ENCODE measurements at places on chromosomes 2 and 18. TPM values are rescaled to one million over a fixed set of nuclear protein-coding genes. Genes with fewer than 3 reads are reported as not detected.

GRCh38 chr2:6971502-6971901, 54.3 kb downstream of the RNF144A start:
- no peaks in the 10 kb centered on the region for H3K4me1 ChIP-seq
- DNase-seq, result no peak
- no peak overlapping the region for H3K27ac ChIP-seq

GRCh38 chr2:54077088-54077900, 38.1 kb upstream of the ACYP2 start:
- no peaks in the 10 kb centered on the region for H3K27me3 ChIP-seq
- H3K27ac ChIP-seq, result no peak overlapping the region
- H3K4me1 ChIP-seq, result peaks cover 17% of the 10 kb centered on the region
- no peak overlapping the region for H3K4me3 ChIP-seq

KLHL41 gene
- not detected for total RNA-seq

DNA sequence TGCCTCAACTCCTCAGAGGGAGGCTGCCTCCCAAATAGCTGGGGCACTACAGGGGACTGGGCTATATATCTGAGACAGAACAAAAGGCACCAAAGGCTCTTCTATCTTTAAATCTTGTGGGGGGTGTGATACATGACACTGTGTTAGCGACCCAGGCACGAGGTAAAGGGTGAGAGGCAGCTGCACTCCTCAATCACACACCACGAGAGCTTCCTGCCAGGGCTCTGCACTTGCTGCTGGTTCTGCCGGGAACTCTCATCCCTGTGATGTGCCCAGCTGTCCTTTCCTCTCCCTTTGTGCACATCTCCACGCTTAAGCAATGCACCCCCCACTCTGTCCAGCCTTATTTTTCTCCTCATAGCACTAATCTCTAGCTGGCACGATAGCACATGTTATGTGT, 32.4 kb downstream of the NPC1 start:
- DNase-seq, result no peak
- no peaks in the 10 kb centered on the region for H3K4me1 ChIP-seq
- no peak overlapping the region for H3K27ac ChIP-seq
- peaks cover 75% of the 10 kb centered on the region for H3K36me3 ChIP-seq

DNA sequence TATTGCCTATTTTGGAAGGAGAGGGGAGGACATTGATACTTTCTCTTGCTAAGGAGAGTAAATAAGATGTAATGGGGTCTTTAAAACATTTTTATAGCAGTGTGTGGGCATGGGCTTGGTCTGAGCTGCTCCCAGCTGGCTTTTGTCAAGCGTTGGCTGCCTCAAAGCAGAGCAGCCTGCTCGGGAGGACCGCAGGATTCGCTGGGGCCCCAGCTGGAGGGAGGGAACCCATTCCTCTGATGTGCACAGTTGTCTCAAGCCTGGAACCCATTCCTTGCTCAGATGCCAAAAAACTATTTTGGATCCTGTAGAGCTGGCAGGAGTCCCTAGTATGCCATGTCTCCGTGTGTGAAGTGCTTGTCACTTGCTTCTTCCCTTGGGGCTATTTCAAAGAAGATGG, 59.4 kb upstream of the RMDN2 start:
- no peaks in the 10 kb centered on the region for H3K27me3 ChIP-seq
- no peaks in the 10 kb centered on the region for H3K4me1 ChIP-seq
- H3K27ac ChIP-seq, result no peak overlapping the region
- no peak for DNase-seq
- H3K36me3 ChIP-seq, result no peaks in the 10 kb centered on the region
- H3K4me3 ChIP-seq, result no peak overlapping the region

- H3K27me3 ChIP-seq, result no peaks in the 10 kb centered on the region
- H3K4me1 ChIP-seq, result peaks cover 40% of the 10 kb centered on the region
- no peaks in the 10 kb centered on the region for H3K36me3 ChIP-seq
- H3K4me3 ChIP-seq, result no peak overlapping the region
Observed at GRCh38 chr2:191851158-191851557, 4.3 kb upstream of the CAVIN2 start.

- peaks cover 53% of the 10 kb centered on the region for H3K36me3 ChIP-seq
- H3K27me3 ChIP-seq, result no peaks in the 10 kb centered on the region
- peak overlapping the region; percentile 11 for H3K4me3 ChIP-seq
Observed at GRCh38 chr2:201150454-201151020, 32.4 kb upstream of the CASP10 start.

- DNase-seq, result no peak
- H3K27ac ChIP-seq, result no peak overlapping the region
- no peaks in the 10 kb centered on the region for H3K4me1 ChIP-seq
- H3K27me3 ChIP-seq, result 0 out of 2 replicates have a peak, but pooled peaks cover 3% of the 10 kb centered on the region
Observed at GRCh38 chr2:72843301-72843700, 17.5 kb upstream of the EXOC6B start.

- H3K27me3 ChIP-seq, result no peaks in the 10 kb centered on the region
- no peaks in the 10 kb centered on the region for H3K36me3 ChIP-seq
- no peak overlapping the region for H3K4me3 ChIP-seq
- peak overlapping the region; percentile 45 for H3K27ac ChIP-seq
- DNase-seq, result peak; percentile 45
- H3K4me1 ChIP-seq, result peaks cover 27% of the 10 kb centered on the region
Observed at GRCh38 chr2:41922177-41922576, 125.6 kb upstream of the PKDCC start.

GRCh38 chr2:45616658-45617411, 5.8 kb upstream of the SRBD1 start:
- H3K4me1 ChIP-seq, result peaks cover 20% of the 10 kb centered on the region
- no peaks in the 10 kb centered on the region for H3K36me3 ChIP-seq
- DNase-seq, result peak; percentile 69
- H3K27ac ChIP-seq, result peak overlapping the region; percentile 26
- no peaks in the 10 kb centered on the region for H3K27me3 ChIP-seq
- no peak overlapping the region for H3K4me3 ChIP-seq

GRCh38 chr2:85355521-85355920, 952 bp downstream of the ELMOD3 start:
- H3K27ac ChIP-seq, result no peak overlapping the region
- no peak for DNase-seq
- peak overlapping the region; percentile 54 for H3K4me3 ChIP-seq
- peaks cover 45% of the 10 kb centered on the region for H3K36me3 ChIP-seq
- H3K27me3 ChIP-seq, result no peaks in the 10 kb centered on the region

- H3K27ac ChIP-seq, result no peak overlapping the region
- H3K4me3 ChIP-seq, result no peak overlapping the region
- no peaks in the 10 kb centered on the region for H3K36me3 ChIP-seq
- peaks cover 10% of the 10 kb centered on the region for H3K27me3 ChIP-seq
Observed at GRCh38 chr2:44929159-44929734, 12.3 kb upstream of the SIX3 start.

LRRC30 gene
- not detected for total RNA-seq

DNA sequence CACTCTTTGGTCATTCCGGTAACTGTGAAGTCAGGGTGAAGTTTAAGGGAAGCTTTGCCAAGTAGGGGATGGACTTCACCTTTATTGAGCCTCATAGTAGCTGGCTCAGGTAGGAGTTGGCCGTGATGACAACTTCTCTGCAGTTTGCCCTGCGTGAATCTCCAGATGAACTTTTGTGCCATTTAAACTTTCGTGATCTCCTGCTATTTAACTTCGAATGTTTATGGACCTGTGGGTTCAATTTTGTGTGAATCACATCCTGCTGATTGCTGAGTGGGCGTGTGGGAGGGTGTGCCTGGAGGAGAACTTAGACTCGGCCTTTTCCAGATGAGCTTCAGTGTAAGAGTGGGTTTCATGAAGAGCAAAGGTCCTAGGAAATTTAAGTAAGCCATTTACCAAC, 4.2 kb downstream of the UGT1A1 start:
- H3K4me3 ChIP-seq, result no peak overlapping the region
- no peak overlapping the region for H3K27ac ChIP-seq
- peaks cover 13% of the 10 kb centered on the region for H3K4me1 ChIP-seq
- no peak for DNase-seq
- H3K27me3 ChIP-seq, result no peaks in the 10 kb centered on the region
